H4 (cell line): ENCODE measurements at places on chromosomes 12 and 14.

DNA sequence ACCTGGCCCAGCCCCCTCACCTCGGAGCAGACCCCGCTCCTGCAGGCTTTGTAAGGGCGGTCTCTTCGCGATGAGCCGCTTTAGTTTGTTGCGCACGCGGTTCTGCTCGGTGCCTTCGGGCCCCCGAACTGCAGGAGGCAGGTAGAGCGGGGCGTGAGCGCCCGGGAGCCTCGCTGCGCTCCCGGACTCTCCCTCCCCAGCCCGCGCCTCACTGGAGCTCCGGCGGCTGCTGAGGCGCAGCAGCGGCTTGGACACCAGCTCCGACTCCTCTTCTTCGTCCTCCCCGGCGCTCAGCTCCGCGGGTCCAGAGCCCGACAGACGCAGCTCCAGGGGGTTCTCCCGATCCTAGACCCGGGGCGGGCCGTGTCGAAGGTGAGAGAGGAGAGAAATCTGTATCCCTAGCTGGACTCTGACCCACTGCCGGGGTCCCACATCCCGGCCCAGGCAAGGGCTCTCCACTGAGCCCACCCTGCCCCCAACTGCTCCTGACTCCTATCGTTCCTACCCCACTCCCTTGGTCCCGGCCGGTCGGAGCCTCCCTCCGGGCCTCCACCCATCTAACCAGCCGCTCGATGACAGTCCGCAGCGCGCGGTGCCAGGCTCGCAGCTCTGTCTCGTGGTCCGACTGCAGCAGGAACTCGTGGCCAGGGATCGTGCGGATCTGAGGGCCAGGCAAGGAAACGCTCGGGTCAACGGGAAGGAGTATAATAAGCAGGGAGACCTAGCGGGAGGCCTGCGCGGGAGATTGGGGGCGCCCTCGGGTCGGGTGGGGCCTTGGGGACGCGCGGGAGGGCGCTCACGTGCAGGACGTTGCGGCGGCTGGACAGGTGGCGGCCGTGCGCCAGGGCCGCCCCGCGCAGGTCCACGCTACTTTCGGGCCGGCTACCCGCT is 4.2 kb downstream of the ARHGAP9 start:
- DNase-seq = no peak

DNA sequence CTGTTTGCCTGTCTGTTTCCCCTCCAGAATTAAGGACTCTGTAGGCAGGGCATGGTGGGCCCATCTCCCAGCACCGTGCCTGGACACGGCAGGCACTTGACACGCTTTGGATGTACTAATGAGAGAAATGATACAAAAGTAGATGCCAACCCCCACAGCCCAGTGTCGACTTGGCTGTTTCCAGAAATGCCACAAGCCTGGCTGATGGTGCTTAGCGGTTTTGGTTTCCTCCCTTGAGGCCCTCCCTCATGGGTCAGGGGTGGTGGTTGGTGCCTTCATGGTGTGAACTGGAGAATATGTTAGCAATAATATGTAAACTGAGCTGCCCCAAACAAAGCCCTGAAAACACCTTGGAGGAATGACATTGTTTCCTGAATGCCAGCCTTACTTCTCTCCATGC is 55.5 kb upstream of the ESRRB start:
- DNase-seq = no peak

DNA sequence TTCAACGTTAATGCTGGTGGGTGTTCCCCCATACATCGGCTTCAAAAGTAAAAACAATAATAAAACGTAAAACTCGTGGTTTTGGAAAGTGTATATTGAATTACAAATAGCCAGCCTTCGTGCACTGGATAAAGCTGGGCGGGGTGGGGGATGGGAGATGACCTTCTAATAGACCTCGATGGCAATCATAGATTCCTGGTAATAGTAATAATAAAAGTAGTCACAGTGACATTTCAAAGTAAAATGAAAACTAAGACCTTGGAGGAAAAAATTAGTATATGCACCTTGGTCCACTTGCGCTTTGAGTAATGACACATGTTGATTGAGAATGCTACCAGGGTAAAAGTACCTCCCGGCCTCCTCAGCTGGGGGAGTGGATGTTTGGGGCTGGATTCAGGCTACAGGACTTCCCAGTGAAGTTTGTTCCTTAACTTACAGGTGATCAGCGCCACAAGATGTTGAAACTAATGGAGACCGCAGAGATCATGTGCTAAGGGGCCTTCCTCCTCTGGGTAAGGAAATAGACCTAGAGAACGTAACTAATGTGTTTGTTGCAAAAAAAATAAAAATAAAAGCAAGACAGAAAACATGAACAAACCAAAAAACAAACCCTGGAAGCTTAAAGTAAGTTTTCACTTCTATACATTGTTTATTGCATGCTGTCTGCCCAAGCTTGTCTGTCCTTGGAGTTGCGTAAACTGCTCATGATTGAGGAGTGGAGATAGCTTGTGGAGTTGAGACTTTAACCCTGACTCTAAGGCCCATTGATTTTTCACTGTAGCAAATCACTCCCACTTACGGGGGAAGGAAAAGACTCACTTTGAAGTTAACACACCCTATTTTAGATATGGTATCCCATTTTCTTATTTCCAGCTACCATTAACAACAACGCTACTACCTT is 907 bp upstream of the LRIG3 start:
- DNase-seq = no peak

- DNase-seq = no peak
Observed at GRCh38 chr12:112734859-112735695, 56.5 kb upstream of the RPH3A start.

- DNase-seq = no peak
Observed at GRCh38 chr14:59406454-59407245, 58.5 kb downstream of the GPR135 start.

DNA sequence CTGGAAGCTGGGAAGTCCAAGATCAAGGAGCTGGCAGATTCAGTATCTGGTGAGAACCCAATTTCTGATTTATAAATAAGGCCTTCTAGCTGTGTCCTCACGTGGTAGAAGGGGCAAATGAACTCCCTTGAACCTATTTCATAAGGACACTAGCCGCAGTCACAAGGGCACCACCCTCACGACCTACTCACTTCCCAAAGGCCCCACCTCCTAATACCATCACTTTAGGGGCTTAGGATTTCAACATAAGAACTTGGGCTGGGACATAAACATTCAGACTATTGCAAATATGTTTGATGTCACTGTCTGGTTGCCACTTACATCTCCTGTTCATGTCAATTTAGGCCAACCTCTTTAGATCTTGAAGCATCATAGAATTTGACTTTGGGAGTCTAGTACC is 10.8 kb upstream of the CNIH1 start:
- no peak for DNase-seq

- no peak for DNase-seq
Observed at GRCh38 chr14:68632054-68632895, 160.6 kb downstream of the ZFP36L1 start.

- no peak for DNase-seq
Observed at GRCh38 chr12:1917172-1918070, 1.0 kb downstream of the CACNA2D4 start.

DNA sequence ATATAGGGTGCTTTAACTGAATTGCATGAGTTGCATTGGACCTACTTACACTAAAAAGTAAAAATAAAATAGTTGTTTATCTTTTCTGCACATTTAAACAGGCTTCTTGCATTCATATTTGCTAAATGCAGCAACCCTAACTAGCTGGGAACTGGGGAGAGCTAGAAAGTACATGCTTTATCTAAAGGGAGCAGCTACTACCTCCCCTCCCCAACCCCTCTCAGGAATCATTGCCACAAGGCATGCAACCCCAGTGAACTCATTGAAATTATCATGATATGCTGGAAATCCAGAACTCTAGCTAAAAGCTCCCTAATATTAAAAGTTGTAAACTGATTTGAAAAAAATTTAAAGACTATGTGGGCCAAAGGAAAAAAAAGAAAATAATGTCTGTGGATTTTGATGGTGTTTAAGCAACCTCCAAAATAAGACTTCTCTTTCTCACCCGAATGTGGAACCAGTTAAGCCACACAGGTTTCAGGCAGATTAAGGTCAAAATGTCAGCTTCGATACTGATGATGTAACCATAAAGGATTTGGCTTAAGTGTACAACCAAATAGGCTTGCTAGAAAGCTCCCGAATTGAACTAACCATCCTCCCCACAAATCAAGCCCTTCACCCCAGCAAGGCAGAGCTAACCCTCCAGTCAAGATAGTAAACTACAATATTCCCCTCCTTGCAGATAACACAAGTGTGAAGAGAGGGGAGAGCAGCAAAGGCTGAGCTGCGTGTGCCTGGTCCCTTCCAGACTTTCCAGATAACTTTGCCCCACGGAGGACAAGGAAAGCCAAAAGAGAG is 13.8 kb upstream of the POC1B start:
- no peak for DNase-seq

DNA sequence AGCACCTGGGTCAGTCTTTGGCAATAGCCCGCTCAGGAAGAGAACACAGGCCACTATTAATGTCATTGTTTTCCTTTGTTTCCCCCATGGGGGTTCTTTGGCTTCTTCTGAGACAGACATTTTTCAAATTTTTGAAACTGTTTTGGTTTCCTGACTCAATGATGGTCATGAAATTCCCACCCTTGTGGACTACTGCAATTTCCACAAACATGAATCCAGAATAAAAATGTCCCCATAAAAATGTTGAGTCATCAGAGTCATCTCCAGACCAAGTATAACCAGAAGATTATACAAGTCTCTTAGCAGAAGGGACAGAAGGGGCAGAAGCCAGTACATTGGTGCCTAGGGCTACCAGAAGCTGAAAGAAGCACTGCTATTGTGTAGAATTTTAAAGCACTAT is 29.1 kb downstream of the SLCO1A2 start:
- no peak for DNase-seq

DNA sequence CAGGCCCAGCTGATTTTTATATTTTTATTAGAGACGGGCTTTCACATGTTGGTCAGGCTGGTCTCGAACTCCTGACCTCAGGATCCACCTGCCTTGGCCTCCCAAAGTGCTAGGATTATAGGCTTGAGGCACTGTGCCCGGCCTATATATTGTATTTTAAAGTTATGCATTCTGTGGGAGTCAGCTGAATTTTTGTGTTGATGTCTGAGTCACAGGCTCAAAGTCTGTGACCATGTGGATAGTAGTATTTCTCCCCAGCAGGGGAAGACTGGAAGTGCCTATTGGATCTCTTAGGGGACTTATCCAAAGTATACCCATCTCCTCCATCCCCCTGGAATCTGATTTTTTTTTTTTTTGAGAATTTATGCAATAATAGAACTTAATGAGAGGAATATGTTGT is 43.8 kb upstream of the ATF1 start:
- no peak for DNase-seq

GRCh38 chr14:76002383-76002782 is 16.8 kb downstream of the IFT43 start:
- DNase-seq = no peak

DNA sequence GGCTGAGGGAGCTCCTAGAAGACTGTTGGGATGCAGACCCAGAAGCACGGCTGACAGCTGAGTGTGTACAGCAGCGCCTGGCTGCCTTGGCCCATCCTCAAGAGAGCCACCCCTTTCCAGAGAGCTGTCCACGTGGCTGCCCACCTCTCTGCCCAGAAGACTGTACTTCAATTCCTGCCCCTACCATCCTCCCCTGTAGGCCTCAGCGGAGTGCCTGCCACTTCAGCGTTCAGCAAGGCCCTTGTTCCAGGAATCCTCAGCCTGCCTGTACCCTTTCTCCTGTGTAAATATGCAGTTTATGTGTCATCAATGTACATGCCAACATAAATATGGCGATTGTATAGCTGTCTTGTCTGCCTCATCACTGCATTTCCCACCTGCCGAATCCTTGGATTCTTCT is 7.5 kb downstream of the AMHR2 start:
- DNase-seq = no peak

DNA sequence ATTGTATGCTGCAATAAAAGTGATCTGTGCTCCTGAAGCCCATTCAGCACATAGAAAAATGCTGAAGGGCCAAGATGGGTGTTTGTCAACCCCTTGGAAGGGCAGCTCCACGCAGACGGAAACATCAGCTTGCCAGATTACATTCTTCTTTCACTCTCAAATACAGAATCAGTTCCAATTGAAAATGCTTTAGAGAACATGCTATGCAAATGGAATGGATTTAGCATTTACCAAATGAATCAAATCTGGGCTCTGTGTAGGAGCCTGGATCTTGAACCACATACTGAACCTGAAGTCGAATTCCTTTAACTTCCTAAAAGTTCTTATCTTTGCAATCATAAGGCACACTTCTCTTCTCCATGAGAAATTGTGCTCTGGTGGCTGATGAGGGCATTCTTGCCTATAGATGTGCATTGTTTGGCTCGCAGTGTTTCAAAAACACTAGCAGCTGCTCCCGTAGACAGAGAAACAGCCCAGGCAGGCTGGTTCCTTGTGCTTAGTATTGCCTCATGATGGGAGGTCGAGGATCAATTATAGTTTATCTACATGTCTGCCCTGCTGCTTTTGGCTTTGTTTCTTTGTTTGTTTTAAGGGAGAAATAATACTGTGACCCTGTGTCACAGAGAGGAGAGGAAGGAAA is 489.8 kb upstream of the FLRT2 start:
- no peak for DNase-seq

DNA sequence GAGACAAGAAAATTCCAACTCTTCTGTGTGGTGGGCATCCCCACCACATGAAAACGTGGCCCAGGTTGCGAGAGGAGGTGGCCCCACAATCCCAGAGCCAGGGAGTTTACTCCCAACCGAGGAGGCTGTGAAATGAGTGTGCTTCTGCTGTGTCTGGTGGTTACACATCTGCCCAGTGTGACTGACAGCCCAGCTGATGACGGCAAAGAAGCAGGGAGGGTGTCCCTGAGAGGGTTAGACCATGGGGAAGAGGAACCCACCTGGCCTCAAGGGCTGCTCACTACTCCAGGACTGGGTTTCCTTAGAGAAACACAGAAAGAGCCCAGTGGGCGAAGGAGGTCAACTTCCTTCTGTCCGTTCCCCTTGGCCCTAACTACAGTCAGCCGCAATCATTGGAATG is 24.6 kb downstream of the ZFP36L1 start:
- DNase-seq = no peak

GRCh38 chr12:34335819-34336262 is 313.5 kb downstream of the ALG10 start:
- peak; percentile 10 for DNase-seq

DNA sequence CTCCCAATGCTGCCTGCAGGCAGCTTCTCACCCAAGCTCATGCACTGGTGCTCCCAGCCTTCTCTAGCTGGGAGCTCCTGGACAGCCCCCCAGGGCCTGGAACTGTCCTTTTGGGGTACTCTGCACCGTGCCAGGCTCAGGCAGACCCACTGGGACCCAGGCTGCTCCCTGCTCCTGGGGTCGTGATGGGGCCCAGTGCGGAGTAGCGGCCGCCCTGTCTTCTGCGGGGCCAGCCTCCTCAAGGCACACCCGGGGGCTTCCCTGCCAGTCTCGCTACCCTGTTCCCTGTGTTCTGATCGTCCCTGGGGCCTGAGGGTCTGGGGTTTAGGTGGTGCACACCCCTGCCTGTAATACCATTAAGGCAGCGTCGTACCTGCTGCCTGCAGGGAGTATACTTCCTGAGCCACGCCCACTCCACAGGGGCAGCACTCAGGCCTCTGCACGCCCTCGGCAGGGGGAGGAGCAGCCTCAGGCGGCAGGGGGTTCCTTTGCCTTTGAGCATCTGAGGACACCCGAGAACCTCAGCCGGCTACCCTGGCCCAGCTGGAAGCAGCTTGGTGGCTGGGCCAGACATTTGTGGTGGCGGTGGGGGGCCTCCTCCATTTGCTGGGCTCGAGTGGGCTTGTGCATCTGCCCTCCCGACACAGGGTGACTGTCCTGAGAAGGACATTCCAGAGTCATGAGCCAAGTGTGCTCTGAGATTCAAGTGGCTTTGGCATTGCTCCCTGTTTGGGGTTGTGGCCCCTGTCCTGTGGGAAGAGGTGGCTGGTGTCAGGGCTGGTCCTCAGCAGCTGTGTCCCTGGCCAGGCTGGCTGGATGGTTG is 9.2 kb upstream of the CRIP2 start:
- no peak for DNase-seq
